ENCODE measurements at places on chromosomes 11 and 22.
A peak's percentile ranks its signal among the peaks of the same experiment; 100 is the strongest.

- peak; percentile 90 for DNase-seq
These were observed 13.4 kb downstream of the TNKS1BP1 start for GRCh38 chr11:57311109-57311936.

GRCh38 chr11:130462101-130462885 is 13.8 kb downstream of the ADAMTS15 start:
- DNase-seq: no peak

DNA sequence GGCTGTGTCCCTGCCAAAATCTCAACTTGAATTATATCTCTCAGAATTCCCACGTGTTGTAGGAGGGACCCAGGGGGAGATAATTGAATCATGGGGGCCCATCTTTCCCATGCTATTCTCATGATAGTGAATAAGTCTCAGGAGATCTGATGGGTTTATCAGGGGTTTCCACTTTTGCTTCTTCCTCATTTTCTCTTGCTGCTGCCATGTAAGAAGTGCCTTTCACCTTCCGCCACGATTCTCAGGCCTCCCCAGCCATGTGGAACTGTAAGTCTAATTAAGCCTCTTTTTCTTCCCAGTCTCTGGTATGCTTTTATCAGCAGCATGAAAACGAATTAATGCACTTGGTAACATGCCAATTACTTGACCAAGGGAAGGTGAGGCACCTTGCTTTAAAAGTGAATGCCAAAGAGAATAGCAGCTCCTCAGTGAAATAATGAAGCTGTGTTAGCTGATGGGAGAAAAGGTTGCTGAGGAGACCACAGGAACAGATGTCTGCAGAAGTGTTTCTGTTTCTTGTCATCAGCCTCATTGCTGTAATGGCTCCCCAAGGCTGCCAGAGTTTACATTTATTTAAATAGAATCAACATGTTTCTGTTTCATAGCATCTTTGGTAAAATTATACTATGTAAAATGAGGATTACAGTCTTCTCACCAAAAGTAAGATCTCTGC is 89.0 kb upstream of the CD44 start:
- no peak for DNase-seq

DNA sequence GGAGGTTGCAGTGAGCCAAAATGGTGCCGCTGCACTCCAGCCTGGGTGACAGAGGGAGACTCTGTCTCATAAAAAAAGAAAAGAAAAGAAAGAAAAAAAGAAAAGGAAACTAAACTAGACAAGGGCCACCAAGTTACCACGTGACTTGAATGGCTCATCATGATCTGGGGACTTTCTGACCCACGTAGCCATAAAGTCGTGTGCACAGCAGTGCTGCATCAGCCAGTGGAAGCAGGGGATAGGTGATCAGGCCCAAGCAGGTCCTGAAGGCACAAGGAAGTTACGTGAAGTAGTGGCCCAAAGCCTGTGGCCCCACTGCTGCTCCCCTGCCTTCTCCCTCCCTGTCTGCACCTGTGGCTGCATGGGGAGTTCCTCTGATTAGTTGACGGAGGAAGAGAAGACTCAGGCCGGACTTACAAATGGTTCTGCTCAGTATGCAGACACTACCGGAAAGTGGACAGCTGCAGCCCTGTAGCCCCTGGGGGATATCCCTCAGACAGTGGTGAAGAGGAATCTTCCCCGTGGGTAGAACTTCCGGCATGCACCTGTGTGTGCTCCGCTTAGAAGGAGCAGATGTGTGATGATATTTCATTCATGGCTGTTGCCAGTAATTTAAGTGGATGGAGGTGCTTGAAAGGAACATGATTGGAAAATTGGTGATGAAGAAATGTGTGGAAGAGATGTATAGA is 18.2 kb upstream of the CD81 start:
- DNase-seq: no peak

DNA sequence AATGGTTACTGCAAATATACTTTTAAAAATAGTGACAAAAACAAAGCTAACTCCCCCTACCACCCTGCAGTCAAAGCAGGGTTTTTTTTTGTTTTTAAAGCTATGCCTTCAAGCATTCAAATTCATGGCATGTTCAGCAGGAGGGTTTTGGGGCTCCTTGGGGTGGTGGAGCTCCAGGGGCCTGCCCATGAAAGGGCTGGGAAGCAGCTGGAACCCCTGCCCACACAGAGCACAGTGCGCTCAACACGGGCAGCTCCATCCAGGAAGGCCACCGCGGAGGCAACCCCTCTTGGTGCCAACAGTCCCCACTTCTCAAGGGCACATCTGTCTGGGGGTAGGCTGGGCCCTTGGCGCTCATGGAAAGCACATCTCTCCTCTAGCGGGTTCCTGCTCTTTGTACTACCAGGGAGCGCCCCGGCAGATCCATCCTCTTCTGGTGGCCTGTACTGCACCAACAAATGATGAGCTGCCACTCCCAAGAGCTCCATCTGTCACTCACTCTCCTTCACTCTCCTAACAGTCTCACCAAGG is 16.6 kb upstream of the PHLDA2 start:
- no peak for DNase-seq

DNA sequence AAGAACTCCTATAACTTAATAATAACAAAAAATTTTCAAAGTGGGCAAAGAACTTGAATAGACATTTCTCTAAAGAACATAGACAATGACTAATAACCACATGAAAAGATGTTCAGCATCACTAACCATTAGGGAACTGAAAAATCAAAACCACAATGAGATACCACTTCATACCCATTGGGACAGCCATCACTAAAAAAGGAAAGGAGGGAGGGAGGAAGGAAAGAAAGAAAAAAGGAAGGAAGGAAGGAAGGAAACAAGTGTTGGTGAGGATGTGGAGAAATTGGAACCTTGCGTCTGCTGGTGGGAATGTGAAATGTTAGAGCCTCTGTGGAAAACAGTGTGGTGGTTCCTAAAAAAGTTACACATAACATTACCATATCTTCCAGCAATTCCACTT is 55.8 kb downstream of the MS4A13 start:
- no peak for DNase-seq

GRCh38 chr22:35192129-35192918 is 65.0 kb upstream of the HMGXB4 start:
- no peak for DNase-seq

GRCh38 chr11:34068111-34068510 is 16.6 kb downstream of the CAPRIN1 start:
- DNase-seq: peak; percentile 63

- no peak for DNase-seq
These were observed 27.5 kb downstream of the TBC1D22A start for GRCh38 chr22:46789992-46790391.

DNA sequence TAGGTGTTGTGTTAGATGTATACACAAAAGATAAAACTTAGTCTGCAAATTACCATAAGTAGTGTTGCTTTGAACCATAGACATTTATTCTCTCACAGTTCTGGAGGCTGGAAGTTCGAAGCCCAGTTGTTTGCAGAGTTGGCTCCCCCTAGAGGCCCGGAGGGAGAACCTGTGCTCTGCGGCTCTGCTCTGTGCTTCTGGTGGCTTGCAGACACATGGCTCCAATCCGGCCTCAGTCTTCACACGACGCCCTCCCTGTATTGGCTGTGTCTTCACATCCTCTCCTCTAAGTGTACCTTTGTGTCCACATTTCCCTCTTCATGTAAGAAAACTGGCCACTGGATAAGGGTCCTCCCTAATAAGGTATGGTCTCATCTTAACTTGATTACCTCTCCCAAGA is 128.4 kb downstream of the OPCML start:
- no peak for DNase-seq

- no peak for DNase-seq
These were observed 3.5 kb upstream of the ASRGL1 start for GRCh38 chr11:62333768-62334167.

GRCh38 chr11:126890561-126890960 is 110.0 kb downstream of the KIRREL3 start:
- DNase-seq: no peak

DNA sequence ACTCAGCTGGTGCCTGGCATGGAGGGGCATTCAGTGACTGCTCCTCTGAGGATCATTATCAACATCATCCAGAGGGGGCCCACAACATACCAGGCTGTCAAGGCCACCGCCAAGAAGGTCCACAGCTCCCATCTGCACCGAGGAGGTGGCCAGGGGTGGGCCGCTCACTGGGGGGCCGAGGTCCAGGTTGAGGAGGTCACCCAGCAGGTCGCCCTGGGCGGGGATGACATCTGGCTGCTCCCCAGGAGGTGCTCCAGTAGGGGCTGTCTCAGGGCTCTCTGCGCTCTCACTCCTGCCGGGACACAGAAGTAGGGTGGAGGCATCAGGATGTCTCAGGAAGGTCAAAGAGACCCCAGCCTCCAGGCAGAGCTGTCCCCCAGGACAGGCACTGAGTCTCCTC is 25.1 kb upstream of the RASL10A start:
- no peak for DNase-seq

- no peak for DNase-seq
These were observed 99.1 kb upstream of the GRAMD1B start for GRCh38 chr11:123330948-123331347.

GRCh38 chr11:457111-457760 is 7.2 kb downstream of the PTDSS2 start:
- no peak for DNase-seq

DNA sequence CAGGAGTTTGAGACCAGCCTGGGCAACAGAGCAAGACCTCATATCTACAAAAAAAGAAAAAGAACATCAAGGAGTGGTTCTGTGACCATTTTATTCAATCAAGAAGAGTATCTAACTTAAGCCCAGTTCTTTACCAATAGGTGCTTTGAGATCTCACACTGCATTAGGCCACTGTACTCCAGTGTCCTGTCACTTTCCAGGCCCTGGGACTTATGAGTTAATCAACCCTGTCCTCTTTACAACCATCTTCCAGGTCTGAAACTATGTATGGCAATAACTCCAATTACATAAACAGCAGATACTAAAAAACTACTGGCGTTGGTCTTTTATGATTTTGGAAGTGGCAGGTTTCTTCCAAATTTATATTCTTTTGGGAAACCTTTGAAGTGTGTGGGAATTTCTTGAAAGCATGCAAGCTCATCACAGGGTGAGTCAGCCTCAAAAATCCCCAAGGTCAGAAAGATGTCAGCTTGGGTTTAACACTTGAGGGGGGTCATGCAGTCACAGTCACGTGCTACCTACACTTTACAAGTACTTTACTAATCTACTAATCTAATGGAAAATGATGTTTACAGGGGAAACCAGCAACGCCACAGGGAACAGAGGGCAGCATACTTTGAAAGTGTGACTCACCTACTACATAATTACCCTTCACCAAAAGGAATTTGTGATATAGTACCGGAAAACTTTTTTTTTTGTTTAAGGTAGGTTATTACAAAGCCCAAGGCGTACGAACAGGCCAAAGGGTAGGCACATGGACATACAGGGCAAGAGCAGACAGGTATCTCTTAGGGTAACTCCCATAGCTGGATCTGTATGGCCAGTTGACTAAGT is 15.6 kb downstream of the PISD start:
- peak; percentile 98 for DNase-seq

GRCh38 chr11:57359896-57360690 is 20.9 kb downstream of the PRG3 start:
- no peak for DNase-seq

DNA sequence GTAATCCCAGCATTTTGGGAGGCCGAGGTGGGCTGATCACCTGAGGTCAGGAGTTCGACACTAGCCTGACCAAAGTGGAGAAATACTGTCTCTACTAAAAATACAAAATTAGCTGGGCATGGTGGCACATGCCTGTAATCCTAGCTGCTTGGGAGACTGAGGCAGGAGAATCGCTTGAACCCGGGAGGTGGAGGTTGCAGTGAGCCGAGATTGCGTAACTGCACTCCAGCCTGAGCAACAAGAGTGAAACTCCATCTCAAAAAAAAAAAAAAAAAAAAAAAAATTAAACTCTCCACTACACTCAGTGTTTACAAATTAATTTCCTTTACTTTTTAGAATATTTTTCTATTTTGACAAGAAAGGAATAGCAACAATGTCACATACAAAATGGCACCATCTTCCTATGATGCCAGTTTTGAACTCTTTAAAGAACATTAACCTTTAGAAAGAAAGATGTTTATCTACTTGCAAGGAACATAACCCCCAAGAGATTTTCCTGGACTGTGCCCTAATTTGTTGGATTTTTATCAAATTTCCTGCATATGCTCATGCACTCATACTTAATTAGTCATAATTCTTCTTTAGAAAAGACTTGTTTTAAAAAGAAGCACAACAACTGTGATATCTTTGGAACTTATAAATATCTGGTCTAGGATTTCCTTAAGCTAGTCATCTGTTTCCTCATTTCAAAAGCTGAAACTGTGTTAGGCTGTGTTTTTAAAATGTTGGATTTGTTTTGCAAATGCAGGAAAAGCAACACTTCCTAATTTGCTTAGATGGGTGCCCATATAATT is 22.6 kb upstream of the HIPK3 start:
- DNase-seq: no peak

GRCh38 chr11:60377401-60378136 is 763 bp upstream of the MS4A7 start:
- no peak for DNase-seq

Measured in astrocyte of the cerebellum (primary cell).